ENCODE measurements at places on chromosomes 12 and 14.

- DNase-seq: no peak
Measured at GRCh38 chr12:8629486-8630033, 16.9 kb upstream of the AICDA start.

GRCh38 chr12:17097674-17098073, 491.7 kb upstream of the LMO3 start:
- no peak for DNase-seq

DNA sequence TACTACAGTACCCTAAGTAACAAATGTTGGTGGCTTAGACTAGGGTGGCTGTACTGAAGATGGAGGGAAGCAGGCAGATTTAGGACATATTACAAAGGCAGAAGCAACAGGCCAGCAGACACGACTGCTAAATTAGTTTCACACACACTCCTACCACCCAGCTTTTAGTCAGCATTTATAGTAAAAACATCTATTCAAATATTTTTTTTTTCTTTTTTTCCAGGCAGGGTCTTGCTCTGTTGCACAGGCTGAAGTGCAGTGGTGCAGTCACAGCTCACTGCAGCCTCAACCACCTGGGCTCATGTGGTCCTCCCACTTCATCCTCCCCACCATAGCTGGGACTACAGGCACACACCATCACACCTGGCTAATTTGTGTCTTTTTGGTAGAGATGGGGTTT, 72.9 kb downstream of the CDK17 start:
- no peak for DNase-seq

GRCh38 chr14:50095895-50096294, 20.5 kb downstream of the VCPKMT start:
- DNase-seq: no peak

GRCh38 chr14:54652188-54652587, 85.3 kb downstream of the SAMD4A start:
- DNase-seq: peak; percentile 12

DNA sequence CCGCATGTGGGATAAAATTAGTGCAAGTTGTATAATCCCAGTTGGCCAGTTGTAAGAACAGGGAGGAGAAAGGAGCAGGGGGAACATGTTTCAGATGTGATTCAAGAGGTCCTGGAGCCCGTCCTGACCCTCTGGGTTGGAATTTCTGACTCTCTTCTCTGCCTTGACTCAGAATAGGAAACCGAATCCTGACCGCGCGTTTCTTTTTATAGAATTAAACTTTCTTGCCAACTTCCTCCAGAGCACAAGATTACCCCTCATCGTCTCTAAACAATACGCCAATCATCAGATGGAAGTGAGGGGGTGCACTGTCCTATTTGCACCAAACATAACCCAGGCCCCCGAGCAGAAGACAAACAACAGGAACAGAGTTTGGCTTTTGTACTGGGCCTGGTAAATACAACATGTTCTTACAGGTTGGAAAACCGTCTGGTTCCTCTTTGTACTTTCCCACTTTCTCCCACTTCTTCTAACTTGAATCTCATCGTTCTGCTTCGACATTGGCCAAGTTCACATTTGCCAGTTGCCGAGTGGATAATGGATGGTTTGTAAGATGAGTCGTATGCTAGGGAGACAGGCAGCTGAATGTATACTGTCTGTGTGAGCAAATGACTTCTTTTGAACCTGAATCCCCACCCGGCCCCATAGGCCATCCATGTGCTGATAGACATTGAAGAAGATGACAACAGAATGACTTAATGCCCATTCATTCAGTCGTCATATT, 42.6 kb upstream of the MED13L start:
- no peak for DNase-seq

DNA sequence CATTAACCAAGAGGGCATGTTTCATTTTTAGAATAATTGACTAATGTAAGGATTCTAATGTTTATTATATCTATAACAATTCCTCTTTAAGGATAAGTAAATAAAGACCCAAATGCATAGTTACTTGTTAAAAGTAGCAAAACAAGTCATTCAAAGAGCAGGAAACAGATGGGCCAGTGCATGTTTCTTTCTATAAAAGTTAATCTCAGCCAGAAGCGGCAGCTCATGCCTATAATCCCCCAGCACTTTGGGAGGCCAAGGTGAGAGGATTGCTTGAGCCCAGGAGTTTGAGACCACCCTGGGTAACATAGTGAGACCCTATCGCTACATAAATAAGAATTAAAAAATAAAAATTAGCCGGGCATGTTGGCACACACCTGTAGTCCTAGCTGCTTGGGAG, 391.0 kb upstream of the RGS6 start:
- DNase-seq: no peak

DNA sequence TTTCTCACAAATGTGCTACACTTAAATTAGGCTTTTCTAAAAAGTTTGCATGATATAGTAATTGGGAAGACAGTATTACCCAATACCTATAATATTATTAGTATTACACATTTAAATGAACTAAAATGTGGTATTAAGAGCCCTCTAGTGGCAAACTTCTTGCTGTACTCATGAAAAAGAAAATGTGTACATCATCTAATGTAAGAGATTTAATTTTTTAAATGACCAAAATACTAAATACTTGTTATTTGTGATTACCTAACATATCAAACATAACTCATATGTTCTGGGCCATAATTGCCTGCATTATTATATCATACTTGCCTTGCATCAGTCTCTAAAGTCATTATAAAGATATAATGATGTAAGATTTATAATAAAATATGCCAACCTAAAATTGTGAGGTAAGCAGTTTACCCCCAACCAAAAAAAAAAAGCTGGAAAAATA, 64.2 kb downstream of the DNAI7 start:
- no peak for DNase-seq

- no peak for DNase-seq
Measured at GRCh38 chr12:96063046-96063445, 27.7 kb upstream of the LTA4H start.

GRCh38 chr12:46554460-46554859, 181.9 kb upstream of the SLC38A2 start:
- no peak for DNase-seq

DNA sequence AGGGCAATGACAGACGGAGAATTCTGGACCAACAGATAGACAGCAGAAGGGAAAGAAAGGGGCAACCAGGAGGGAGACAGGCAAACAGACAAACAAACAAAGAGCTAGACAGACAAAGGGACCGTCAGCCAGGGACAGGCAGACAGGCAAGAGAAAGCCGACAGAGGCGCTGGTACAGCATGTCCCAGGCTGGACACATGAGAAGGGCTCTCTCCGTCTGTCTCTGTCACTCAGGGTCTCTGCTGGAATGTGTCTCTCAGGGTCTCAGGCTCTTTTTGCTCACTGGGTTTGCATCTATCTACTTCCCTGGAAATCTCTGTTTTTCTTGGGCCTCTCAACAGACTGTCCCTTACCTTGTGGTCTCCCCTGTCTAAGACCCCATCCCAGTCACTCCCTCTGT, 8.2 kb upstream of the SMUG1 start:
- no peak for DNase-seq

DNA sequence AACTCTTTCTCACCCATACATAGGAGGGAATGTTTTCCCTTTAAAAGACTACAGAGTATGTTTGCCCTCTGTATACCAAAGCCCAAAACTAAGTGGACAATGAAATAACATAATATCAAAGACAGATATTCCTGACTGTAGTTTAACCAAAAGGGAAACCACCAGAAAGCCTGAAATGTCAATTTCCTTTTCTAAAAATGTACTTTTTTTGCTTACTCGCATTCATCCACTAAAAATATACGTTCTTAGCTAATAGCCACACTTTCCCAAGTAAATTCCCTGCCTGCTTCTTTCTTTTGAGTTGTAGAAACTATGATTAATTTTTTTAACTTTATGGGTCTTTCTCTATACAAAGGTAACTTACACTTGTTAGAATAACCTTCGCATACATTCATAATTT, 280.2 kb downstream of the PDZRN4 start:
- DNase-seq: no peak

DNA sequence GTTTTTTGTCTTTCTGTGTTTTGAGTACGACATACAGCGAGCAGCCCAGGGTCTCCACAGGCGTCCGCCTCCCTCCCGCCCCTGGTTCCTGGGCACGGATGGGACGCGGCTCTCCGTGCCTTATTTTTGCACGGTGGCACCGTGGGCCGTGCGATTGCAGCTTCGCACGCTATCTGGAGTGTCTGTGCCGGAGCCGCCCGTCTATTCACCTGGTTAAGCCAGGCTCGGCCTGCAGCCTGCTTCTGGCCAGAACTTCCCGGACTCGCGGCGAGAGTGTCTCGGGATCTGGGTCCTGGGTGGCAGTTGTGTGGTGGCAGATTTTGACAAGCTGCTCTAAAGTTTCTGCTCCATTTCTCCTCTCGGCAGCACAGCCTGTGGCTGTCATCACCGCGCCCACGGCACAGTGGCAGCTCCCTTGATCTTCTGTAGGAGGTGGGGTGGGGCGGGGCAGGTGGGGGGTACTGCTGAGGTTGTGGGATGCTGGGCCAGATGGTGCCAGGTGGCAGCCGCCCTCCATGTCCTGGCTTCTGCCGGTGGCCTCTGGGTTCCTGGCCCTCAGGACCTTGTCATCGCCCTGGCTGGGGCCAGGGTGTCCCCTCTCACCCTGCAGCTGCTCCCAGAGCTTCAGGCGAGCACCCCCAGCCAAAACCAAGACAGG, 2.9 kb downstream of the MMP17 start:
- DNase-seq: no peak

DNA sequence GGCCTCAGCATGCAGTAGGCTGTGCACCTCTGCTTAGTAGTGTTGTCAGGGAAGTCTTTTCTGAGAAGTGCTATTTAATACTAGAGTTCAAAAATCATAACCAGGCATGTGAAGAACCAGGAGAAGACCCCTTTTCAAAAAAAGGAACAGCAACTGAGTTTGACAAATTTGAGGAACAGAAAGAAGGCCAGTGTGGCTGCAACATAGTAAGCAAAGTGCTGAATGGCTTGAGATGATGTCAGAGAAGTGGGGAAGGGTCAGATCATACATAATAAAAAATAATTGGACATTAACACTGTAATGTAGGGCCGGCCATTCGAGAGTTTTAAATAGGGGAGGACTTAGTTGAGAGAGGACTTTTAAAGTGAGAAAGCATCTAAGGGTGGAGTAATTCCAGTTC, 11.1 kb upstream of the CNTN1 start:
- DNase-seq: no peak

GRCh38 chr12:52006726-52007157, at the start of gene TAMALIN:
TAMALIN (plus strand) TSS chr12:52006946; CDS start chr12:52007020, 74 bp downstream.
- DNase-seq: no peak

All from anterior cingulate cortex (tissue), 58 donors.